ENCODE measurements at places on chromosomes 12 and 14.
A peak's percentile ranks its signal among the peaks of the same experiment; 100 is the strongest.

- no peak for DNase-seq
Measured at GRCh38 chr14:104001003-104001402, 58.7 kb upstream of the RD3L start.

GRCh38 chr14:28407996-28408395, 358.6 kb upstream of the FOXG1 start:
- no peak for DNase-seq

DNA sequence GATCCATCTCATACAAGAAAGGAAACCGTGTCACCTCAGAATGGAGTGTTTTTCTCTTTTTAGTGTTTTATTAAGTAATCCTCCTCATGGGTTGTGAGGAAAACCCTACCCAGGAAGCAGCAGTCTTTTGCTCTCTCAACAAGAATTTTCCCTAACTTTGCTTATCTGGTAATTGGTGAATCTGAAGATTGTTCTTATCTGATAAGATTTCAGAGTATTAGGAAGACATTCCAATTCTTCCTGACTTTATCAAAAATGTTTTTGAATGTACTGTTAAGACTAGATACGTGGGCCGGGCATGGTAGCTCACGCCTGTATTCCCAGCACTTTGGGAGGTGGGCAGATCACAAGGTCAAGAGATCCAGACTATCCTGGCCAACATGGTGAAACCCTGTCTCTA, 86.0 kb downstream of the PHLDA1 start:
- no peak for DNase-seq

GRCh38 chr12:68487721-68488309, 122.9 kb upstream of the RAP1B start:
- DNase-seq, result no peak

- no peak for DNase-seq
Measured at GRCh38 chr14:21241218-21241819, 27.9 kb downstream of the HNRNPC start.

DNA sequence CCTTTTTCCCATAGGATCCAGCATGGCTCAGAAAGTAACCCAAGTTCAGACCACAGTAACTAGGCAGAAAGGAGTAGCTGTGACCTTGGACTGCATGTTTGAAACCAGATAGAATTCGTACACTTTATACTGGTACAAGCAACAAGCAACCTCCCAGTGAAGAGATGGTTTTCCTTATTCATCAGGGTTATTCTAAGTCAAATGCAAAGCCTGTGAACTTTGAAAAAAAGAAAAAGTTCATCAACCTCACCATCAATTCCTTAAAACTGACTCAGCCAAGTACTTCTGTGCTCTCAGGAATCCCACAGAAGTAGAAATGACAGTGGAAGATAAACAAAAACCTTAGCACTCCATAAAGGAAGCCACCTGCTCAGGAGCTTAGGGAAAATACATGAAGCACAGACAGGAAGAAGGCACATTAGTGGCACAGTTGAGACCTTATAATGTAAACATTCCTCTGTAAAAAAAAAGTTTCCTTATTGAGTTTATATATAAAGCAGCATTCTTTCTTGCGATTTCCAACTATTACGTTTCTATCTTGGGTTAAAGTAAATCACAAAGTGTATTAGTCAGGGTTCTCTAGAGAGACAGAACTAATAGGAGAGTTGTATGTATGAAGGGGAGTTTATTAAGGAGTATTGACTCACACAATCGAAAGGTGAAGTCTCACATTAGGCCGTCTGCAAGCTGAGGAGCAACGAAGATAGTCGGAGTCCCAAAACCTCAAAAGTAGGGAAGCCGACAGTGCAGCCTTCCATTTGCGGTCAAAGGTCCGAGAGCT, 398.4 kb downstream of the DAD1 start:
- no peak for DNase-seq

DNA sequence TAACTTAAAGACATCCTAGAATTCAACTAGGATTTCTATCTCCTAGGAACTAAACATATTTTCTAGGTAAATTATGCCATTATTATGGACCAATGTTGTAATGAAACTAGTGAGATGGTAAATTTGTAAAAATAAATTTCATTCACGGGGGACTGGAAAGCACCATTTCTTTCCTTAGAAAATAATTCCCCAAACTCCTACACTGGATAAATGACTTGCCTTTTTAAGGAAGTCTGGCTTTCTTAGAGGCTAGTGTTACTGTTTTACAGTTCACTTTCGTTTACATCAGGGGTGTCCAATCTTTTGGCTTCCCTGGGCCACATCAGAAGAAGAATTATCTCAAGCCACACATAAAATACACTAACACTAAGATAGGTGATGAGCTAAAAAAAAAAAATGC, 3.3 kb downstream of the SLC39A9 start:
- no peak for DNase-seq

DNA sequence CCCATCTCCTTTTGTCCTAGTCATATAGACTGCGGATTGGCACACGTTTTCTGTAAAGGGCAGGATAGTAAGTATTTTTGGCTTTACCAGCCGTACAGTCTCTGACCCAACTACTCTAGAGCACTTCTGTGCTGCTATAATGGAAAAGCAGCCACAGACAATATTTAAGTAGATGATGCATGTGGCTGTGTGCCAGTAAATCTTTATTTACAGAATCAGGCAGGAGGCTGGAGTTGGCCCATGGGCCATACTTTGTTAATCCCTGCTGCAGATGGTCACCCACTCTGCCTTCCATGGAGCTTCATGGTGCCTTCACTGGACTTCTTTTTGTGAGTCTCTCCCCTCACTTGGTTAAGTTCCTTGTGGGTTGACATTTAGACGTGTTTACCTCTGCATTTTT, 584.5 kb upstream of the TBX3 start:
- DNase-seq, result no peak

GRCh38 chr12:67853204-67853603, 136.0 kb upstream of the IFNG-AS1 start:
- no peak for DNase-seq

DNA sequence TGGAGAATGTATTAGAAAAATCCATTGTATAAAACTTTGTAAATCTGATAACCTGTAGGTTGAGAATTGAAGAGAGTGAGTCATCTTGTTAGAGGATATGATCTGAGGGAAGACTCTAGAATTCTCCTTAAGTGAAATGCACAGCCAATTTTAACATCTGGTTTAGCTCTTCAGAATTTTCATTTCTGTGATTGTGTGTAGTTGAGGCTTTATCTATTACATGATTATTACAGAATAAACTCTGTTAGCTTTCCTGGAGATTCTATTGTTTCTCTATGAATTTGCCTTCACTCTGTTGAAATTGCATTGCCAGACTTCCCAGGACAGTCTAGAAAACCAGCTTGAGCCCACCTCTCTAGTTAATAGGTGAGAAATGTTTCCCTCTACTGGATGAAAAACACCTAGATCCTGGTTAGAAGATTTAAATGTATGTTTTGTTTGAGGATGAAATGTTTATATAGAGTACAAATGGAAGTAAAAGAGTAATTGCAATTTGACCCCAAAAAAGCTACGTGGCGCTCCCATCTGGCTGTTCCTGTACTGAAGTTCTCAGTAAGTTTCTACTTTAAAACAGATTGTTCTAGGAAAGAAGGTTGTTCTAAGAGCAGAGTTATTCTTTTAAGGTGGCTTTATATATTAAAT, 2.9 kb downstream of the NUDT4 start:
- no peak for DNase-seq

- DNase-seq, result no peak
Measured at GRCh38 chr12:6277982-6278438, 32.5 kb upstream of the PLEKHG6 start.

- no peak for DNase-seq
Measured at GRCh38 chr12:68962877-68963855, 30.2 kb upstream of the CPM start.

GRCh38 chr14:100438271-100438670, 115.1 kb downstream of the SLC25A47 start:
- DNase-seq, result no peak

GRCh38 chr14:29311983-29312382, 545.4 kb downstream of the FOXG1 start:
- DNase-seq, result no peak

GRCh38 chr12:19572920-19573558, 133.7 kb downstream of the AEBP2 start:
- DNase-seq, result peak; percentile 23

GRCh38 chr12:95790917-95791849, 619 bp upstream of the NTN4 start:
- no peak for DNase-seq

- DNase-seq, result no peak
Measured at GRCh38 chr12:7144414-7145120, 14.4 kb downstream of the CLSTN3 start.

DNA sequence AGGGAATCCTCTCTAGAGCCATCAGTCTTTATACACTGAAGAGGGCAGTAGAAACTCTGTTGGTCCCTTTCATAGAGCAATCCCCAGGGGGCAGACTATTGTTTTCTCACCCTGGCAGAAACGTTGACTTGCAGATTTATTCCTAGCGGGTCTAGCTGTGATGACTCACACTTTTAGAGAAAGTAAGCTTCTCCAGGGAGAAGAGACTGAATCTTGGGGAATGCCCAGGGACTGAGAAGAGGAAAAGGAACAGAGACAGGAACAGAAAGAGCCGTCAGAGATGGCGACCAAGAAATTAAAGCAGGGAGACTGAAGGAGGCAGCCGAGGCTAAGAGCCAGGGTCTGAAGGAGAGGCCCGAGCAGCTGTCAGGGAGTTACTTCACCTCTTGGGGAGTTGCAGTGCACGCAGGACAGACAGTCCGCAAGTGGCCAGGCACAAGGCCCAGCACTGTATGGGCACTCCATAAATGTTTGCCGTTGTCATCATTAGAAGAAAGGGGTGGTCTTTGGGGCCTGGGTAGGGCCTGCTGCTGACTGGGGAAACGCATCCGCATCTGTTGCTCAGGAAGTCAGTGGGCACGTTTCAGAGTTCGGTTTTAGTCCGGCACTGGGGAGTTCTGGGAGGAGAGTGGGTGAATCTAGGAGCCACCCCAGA, 13.0 kb downstream of the PLEKHG6 start:
- peak; percentile 86 for DNase-seq

DNA sequence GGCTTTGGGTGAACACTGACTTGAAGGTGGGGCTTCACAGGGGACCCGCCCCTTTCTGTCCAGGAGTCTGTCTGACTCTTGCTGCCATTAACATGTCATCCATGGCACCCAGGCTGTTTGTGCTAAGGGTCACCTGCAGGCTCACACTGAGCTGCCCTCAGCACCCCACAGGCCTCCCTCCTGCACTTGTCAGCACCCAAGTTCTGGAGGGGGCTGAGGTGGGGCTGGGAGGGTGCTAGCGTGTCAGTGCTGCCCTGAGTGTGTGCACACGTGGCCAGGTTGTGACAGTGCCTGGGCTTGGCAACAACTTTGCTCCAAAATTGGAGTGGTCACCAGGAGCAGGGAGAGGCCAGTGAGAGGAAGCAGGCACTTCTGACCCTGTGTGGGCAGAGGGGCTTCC, 963.2 kb downstream of the TRHDE start:
- no peak for DNase-seq

DNA sequence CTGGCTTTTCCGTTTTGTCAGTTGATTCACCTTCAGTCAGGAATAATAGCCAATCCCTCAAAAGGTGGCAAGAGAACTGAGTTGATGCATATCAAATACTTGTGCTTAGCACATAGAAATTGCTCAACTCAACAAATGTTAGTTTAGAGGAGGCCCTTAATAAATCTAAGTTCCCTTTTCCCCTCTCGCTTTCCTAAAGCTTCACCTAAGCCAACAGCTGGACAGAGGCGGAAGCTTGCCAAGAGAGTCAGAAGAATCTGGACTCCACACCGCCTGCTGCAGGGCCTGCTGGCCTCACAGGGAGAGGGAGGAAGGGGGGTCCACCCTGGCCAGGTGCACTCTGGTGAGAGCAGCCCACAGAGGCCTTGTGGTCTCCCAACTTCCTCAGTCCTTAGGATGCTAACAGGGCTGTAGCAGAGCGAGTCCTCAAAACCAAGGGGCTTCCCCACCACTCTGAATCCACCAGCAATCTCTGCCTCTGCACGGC, 213.1 kb downstream of the CHST11 start:
- DNase-seq, result no peak

DNA sequence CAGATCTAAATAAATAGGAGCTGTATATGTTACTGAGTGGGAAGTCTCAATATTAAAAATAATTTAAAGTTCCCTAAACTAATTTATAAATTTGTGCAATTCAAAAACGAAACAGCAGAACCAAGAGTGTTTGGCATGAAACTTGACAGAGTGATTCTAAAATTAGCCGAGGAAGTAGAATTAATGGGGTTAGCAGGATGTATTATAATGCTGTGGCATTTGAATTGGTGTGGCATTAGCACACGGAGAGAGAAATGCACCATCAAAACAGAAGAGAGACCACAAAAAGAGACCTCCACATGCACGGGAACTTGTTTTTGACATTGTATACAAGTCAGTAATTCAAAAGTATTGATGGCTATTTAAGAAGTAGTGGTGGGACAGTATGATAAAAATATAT, 366.0 kb upstream of the RGS6 start:
- no peak for DNase-seq

DNA sequence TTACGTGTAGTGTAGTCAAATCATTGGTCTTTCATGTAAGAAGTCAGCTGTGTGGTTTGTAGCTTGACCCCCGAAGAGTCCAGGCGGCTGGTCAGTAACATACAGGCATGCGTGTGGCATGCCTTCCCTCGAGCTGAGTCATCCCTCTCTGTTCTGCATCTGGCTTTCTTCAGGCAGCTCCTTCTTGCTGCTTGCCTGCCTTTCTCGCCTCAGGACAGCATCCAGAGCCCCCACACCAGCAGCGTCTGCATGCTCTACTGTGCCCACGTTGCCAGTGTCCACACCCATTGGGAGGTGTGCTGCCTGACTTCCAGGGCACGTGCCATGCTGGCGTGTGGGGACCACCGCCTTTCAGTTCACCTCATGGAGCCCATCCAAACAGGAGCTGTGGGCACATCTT, 96.8 kb downstream of the EP400 start:
- peak; percentile 6 for DNase-seq

GRCh38 chr12:97109441-97109840, 202.4 kb downstream of the NEDD1 start:
- no peak for DNase-seq

- DNase-seq, result no peak
Measured at GRCh38 chr12:62319058-62319457, 58.9 kb downstream of the USP15 start.

GRCh38 chr14:105087308-105087962, 22.2 kb upstream of the GPR132 start:
- DNase-seq, result no peak

GRCh38 chr14:101755591-101756324, 5.8 kb upstream of the PPP2R5C start:
- no peak for DNase-seq

DNA sequence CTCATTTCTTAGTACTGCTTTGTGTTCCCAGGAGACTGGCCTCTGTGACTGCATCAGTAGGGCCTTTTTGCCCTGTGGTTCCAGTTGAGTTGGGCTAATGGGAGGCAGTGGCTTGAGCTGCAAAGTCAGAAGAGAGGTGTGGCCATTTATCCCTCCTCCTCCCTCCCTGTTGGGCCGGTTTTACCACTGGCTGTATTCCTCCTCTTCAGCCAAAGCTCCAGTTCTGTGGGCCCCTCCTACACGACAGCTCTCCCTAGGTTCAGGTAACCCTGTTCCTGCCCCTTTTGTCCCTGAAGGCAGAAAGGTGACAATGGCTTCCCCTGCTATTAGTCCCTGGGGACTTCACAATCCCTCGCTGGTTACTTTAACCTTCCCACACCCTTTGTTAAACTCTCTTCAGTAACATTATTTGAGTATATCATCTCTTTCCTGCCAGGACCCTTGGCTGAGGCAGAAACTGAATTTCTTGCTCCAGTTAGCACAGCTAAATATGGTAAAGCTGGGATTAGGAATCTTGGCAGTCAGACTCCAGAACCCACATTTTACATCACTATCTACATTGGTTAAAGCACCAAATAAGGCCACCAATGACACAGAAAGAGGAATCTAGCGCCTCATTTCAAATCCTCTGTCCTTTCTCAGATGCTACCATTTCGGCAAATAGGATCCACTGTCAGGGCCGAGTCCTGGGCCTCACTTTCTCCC, 121.9 kb upstream of the SLC35F4 start:
- no peak for DNase-seq
